ENCODE measurements at places on chromosomes 6 and 20.

DNA sequence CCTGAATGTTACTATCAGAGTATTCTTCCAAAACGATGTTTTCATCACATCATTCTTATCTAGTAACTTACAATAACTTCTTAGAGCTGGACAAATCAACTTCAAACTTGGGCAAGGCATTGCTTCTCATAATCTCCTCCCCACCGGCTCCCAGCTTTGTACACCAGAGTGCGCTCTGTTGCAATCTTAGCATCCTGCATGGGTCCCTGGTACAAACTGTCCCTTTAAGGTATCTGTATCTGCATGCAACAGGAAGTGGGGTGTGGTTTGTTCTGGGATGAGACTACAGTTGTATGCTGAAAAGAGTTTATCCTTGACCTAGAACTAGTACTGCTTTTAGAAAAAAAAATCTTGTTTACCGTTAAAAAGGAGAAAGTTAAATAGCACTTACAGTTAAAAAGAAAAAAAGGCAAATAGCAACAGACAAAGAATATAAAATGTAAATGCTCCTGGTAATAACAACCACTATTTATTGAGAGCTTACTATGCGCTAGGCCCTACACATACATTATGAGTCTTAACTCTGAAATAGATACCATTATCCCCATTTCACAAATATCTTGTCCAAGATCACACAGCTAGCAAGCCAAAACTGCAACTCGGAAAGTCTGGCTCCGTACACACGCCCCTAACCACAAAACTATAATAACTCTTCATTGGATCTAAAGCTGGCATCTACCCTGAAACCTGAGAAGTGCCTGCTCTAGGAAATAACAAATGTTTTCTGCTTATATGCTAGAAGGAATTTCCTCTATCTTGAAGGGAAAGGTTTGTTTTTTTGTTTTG is 9.8 kb upstream of the HECA start:
- DNase-seq = peak; percentile 65

DNA sequence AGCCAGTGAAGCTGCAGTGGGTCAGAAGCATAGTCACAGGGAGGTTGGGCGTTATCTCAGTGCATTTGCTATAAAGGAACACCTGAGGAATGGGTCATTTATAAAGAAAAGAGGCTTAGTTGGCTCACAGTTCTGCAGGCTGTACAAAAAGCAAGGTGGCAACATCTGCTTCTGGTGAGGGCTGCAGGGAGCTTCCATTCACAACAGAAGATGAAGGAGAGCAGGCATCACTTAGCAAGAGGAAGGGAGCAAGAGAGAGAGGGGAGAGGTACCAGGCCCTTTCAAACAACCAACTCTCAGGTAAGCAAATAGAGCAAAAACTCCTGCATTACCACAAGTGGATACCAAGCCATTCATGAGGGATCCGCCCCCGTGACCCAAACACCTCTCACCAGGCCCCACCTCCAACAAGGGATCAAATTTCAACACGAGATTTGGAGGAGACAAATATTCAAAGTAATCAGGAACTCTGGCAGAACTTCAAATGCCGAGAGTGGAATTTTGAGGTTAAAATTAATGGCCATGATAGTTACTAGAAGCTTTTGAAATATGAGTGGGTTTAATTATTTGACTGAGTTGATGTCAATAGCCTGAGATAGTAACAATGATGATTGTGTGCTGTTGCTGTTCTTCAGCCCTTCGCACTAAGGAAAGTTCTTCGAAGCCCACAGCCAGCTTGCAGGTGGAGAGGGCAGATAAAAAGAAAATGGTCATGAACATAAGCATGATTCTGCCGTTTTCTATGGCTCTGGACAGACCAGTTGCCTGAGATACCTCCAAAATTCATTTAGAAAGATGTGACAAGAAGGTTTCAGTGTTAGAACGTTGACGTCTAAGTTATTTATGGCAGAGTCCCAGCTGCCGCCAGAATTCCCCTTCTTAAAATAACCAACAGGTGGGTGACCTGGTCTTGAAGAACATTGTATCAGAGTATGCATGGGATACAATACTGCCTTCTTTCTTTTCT is 55.3 kb upstream of the ADTRP start:
- DNase-seq = no peak

- DNase-seq = no peak
Observed at GRCh38 chr20:2080532-2081224, 20.9 kb upstream of the STK35 start.

GRCh38 chr6:98484696-98485095 is 349.7 kb upstream of the POU3F2 start:
- no peak for DNase-seq

DNA sequence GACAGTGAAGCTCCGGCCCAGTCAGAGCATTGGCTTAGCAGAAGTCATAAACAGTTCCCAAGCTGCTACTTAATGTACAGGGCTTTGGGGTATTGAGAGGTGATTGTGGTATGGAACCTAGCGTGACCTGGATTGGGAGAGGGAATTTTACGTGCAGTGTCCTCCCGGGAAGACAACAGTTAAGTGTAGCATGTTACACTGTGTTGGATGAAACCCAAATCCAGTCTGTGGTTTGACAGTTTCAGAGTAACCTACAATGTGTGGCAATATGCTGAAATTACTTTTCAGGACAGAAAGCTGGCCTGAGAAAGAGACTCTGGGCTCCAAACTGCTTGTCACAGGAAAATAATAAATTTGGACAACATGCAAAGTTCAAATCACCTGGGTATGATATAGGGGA is 28.1 kb upstream of the RALGAPA2 start:
- DNase-seq = no peak

GRCh38 chr20:63641146-63641791 is 12.0 kb downstream of the STMN3 start:
- DNase-seq = no peak

GRCh38 chr20:15523400-15523799 is 1049.8 kb downstream of the KIF16B start:
- no peak for DNase-seq

GRCh38 chr6:122501475-122501874 is 29.9 kb upstream of the SERINC1 start:
- DNase-seq = no peak

DNA sequence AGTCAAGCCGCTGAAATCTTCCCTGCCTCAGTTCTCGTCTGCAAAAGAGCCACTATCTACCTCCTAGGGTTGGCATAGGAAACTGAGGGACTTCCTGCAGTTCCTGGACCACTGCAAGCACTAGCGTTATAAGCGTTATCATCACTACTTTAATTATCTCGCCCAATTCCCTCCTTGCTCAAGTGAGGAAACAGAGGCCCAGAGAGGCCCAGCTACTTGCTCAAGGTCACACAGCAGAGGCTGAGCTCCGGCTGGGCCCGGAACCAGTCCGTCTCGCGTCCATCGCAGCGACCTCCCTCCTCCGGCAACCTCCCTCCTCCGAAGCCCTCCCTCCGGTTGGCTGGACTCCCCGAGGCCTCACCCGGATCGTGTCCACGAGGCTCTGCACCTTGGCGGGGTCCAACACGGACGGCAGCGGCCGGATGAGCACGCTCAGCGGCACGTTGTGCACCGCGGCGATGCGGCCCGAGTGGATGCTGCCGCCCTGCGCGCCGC is 338 bp downstream of the SRXN1 start:
- no peak for DNase-seq

- no peak for DNase-seq
Observed at GRCh38 chr6:95785785-95786184, 208.4 kb downstream of the MANEA start.

DNA sequence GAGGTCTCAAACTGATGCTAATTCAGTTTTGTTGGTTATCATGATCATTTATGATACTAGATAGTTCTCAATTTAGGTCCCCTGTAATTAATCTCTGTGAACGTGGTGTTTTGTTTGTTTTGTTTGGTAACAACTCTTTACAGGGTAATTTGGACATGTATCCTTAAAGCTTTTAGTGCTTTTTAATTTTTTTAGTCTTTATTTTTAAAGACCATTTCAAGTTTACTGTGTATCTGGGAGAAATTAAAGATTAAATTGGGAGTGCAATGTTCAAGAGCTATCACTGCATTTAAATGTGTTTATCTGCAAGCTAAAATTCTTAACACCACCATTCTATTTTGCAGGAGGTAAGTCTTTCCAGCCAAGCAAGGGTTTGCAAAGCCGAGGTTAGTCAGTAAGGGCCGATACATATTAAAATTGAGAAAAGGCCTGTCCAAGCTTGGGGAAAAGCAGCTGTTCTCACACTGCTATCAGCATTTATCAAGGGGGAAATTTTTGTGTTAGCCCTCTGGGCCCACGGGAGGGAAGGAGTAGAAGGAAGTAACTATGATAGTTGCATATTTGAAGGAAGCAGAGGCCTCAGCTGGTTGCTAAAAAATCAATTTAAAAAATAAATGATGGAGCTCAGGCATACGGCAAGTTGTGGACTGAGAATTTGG is 59.3 kb upstream of the ZNF217 start:
- DNase-seq = no peak

GRCh38 chr6:4815584-4815983 is 39.4 kb downstream of the CDYL start:
- no peak for DNase-seq

GRCh38 chr6:135633573-135633972 is 136.0 kb upstream of the AHI1 start:
- DNase-seq = no peak

GRCh38 chr6:44735630-44735963 is 348.1 kb downstream of the CDC5L start:
- peak; percentile 42 for DNase-seq

DNA sequence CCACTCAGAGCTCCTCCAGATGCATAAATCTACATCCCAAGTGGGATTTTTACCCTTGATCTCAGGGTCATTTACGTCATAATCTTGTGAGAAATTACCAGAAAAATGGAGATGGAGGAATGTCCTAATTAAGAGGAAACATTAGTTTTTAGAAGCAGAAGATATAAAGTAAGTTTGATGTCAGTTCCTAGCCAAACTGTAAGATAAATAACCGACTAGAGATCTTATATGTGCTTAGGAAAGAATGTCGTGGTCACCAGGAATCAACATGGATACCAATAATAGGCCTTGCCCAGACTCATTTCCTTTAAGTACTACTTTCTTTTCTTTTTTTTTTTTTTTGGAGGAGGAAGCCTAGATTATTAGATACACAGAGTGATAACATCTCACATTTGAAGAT is 186.9 kb downstream of the UTRN start:
- no peak for DNase-seq

DNA sequence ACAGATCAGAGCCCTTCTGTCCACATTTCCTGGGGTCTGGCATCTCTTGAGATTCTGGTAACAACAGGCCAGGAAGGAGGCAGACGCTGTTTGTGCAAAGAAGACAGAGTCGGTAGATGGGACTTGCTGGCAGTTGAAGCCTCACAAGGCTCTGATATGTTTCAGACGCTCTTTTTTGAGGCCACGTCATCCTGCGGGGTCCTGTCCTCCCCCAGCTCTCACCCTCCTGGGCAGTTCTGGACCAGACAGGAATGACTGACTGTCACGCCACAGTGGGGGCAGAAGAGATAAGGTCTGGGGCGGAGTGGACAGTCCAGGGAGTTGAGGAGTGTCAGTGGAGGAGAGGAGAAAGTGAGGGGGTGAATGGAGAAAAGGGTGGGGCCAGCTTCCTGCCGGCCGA is 87.1 kb upstream of the SULF2 start:
- no peak for DNase-seq

DNA sequence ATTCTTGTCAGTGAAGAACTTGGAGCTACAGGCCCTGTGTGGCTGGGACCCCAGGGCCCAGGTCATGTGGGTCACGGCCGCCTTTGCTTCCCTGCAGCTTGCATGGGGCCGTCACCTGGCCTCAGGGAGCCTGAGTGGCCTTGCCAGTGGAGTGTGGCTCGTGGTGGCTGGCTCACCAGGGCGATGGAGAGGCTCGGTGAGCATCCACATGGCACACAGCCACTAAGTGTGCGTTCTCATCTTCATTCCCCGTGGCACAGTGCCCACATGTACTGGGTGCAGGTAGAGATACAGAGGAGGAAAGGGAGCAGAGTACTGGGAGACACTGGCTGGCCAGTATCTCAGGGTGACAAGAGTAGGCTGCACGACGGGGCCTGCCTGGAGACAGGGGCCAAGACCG is 21.5 kb downstream of the MANBAL start:
- DNase-seq = no peak

DNA sequence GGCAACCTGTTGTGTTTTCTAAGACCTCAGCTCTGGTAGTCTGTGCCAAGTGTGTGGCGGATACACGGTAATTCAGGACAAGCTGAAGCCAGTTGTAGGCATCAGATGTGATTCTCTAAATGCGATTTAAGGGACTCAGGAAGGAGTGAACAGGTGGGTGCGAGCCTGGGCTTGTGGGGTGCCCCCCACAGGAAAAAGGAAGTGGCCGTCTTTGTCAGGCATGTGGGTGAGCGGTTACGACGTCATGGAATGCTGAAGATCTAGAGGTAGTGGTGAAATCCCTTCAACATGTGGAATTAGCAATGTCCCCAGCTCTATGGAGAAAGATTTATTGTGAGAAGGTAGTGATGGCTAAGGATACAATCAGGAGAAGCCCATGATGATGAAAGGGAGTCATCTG is 95.1 kb upstream of the EXOC2 start:
- no peak for DNase-seq

DNA sequence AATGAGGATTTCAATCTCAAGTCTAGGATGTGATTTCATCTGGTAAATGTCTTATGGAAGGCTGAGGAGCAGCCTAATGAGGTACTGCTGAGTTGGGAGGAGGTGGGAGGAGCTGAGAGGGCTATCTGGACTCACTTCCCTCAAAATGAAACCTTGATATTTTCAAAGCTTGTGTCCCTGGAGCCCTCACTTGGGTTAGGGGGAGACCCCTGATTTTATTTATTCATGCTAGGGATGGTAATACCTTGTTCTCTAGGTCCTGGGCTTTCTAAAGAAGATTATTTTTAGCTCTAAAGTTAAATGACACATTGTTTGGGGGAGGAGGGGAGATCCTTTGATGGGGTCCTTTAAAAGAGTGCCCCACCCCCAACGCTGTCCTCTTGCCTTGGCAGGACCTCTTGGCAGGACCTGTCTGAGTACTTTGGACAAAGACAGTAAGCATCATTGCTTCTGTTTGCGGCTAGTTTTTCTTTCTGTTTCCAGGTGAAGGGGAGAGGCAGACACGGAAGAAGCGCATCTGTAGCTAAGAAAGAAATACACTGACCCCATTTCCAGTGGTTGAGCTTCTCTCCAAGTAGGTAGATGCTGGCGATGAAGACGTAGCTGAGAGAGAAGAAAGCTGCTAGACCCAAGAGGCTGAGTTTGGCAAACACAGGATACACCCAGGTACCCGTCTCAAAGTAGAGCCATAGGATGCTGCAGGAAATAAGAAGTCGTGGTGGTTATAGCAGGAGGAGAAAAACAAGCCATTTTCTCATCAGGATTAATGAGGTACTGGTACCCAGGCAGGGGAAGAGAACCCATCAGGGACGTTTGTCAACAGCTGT is 55.6 kb downstream of the ADTRP start:
- no peak for DNase-seq

- peak; percentile 73 for DNase-seq
Observed at GRCh38 chr6:28648035-28648877, 122.6 kb downstream of the GPX5 start.
